ENCODE measurements at places on chromosomes 1 and 21.

DNA sequence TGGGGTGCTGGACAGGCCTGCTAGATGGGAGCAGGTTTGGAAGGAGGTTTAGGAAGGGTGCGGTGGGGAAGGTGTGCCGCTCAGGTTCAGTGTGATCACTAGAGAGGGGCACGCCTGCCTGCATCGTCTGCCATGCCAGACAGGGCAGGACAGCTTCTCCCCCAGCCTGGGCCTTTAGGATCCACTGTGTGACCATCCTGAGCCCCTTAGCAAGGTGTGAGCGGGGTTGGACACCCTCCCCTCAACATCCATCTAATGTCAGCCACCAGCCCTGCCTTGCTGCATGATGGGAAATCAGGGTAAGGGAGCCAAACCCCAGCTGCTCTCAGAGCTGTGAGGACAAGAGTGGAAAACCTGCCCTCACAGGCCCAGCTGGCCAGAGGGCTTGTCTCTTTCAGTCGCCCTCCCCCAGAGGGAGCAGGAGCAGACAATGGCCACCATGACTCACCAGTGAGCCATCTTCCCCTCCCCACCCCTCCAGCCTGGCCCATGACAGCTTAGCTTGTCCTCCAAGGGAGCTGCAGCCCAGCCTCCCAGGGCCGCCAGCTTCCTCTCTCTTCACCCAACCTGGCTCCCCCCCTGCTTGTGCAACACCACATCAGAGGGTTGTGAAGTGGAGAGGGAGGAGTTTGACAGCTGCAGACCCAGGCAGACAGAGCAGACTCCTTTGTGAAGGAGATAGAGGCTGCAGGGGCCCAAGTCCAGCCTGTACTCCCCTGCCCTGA lies 37.0 kb downstream of the NUAK2 start:
- peak; percentile 95 for DNase-seq

- DNase-seq = no peak
These were observed 36.2 kb downstream of the SGIP1 start for GRCh38 chr1:66570196-66570595.

GRCh38 chr1:93566227-93566626 lies 115.4 kb downstream of the BCAR3 start:
- DNase-seq = no peak

- no peak for DNase-seq
These were observed 25.7 kb upstream of the LDLRAP1 start for GRCh38 chr1:25517476-25518394.

GRCh38 chr1:10764296-10764798 lies 32.1 kb downstream of the CASZ1 start:
- DNase-seq = no peak

GRCh38 chr1:149936170-149936991 lies at the start of gene MTMR11:
MTMR11 (minus strand) TSS chr1:149936879; CDS start chr1:149936647, 232 bp downstream.
- DNase-seq = peak; percentile 50

GRCh38 chr1:225409051-225409450 lies 18.8 kb downstream of the LBR start:
- DNase-seq = no peak

- DNase-seq = no peak
These were observed 44.6 kb upstream of the TMEM125 start for GRCh38 chr1:43225168-43225567.

GRCh38 chr1:206982216-206982615 lies 12.0 kb upstream of the FCAMR start:
- DNase-seq = peak; percentile 35

GRCh38 chr1:171152549-171152948 lies 32.6 kb upstream of the FMO2 start:
- DNase-seq = no peak

DNA sequence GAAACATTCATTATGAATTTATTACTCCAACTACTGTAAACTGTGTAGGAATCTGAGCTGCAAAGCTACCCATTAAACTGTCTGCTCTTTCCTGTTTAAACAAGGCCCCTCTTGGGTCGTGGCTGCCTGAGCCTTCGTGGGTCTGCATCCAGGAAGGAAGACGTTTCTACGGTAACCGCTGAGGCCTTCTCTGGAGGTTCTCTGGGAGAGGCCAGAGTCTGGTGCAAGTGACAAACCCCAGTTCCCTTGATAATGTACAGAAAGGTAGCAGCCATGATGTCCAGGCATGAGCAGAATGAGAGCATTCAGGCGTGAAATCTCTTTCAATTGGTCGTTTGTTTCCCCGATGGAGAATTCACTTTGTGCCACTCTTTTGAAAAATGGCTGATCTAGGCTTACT lies 350.2 kb downstream of the PLPP3 start:
- no peak for DNase-seq

- DNase-seq = no peak
These were observed 5.4 kb downstream of the VPS45 start for GRCh38 chr1:150072959-150073358.

DNA sequence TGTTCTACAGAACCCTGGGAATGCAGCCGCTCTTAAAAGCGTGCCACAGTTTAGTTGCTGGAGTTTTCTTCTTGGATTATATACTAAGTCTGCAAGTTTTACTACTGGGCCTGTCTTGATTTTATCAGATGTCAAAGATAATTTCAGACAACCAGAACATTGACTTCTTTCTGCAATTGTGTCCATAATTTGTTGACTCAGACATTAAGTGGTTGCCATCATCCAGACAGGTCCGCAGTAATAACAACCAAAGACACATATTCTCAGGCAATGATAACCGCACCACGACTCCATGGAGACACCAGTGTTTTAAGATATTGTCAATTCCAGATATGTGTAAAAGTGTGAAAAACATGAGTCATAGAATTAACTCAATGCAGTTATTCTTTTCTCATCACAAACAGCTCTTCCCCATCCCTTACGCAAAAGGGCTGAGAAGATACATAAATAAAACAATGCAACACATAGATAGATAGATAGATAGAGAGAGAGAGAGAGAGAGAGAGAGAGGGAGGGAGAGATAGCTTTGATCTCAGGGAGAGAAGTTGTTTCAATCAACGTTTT lies 90.4 kb upstream of the FMN2 start:
- DNase-seq = no peak

GRCh38 chr1:12339811-12340543 lies 110.1 kb downstream of the VPS13D start:
- DNase-seq = no peak

GRCh38 chr1:95547005-95547404 lies 313.0 kb downstream of the RWDD3 start:
- DNase-seq = no peak

DNA sequence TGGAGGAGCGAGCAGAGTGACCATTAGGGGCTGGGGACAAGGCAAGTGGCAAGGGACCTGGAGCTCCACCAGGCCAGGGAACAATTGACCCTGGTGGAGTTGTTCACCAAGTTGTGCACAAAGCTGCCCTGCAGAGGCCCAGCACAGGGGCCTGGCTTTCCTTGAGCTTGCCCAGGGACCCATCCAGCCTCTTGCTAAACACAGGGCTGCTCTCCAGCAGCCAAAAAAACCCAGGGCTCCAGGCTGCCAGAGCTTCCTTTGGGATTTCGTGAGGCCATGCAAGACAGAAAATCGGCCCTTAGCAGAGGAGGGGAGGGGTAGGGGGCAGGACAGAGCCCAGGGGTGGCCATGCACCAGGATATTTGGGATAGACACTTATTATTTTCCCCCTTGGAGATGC lies 32.6 kb downstream of the LRP8 start:
- DNase-seq = no peak

DNA sequence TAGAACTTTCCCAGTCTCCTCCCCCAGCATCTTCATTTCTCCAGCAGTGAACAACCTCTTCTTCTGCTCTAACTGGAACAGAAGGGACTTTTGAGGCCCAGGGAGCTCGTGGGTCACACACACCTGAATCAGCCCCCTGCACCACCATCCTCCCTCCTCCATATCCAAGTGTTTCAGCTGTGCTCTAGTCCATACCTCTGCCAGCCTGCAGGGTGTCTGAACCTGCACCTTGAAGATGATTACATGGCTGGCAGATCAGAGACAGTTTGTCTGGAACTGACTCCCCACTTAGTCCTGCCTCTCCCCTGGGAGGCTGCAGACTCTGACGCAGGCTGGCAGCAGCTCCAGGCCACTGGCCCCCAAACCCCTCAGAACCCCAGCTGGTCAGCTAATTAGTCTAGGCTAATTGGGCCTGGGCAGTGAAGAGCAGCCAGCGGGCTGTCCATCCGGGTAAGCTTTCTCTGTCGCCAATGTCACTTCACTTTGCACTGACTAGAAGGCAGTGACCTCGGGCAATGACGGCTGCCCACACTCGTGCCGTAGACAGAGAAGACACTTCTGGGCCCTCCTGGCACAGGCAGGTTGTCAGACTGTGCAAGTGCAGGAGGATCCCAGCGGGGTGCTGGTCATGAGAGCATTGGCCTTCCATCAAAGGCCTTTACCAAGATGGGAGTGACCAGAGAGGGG lies 12.2 kb downstream of the CAMK1G start:
- DNase-seq = no peak

GRCh38 chr21:28272272-28272992 lies 720.2 kb downstream of the LTN1 start:
- no peak for DNase-seq

DNA sequence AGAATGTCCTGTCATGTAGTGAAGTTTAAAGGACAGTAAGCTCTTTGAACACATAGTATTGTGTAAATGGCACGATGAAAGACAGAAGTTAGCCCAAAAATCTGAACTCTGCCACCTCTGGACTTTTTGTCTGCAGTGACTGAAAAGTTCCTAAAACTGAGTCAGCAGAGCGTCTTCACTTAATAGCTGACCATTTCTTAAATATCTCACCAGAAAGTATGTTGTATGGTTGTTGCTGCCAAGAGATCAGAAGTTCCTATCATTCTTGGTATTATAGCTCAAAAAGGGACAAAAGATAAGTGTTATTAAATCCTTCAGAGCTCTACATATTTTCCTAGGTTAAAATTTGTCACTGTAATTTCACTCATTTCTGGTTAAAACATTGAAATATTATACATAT lies 1003.0 kb downstream of the TTLL7 start:
- no peak for DNase-seq

DNA sequence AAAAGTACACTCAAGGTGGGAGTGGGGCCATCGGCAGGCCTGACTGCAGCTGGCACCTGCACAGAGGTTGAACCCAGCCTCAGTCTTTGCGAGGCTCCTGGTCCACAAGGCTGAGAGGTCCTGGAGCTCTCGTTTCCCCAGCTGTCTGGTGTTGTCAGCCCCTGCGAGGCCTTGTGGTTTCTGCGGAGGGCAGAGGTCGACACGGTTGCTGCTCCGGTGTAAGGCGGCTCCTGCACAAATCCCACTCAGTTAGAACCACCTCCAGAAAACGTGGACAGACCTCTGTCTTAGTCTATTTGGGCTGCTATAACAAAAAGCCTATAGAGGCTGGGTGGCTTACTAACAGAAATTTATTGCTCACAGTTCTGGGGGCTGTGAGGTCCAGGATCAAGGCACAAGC lies 5.8 kb downstream of the KIAA1614 start:
- no peak for DNase-seq

DNA sequence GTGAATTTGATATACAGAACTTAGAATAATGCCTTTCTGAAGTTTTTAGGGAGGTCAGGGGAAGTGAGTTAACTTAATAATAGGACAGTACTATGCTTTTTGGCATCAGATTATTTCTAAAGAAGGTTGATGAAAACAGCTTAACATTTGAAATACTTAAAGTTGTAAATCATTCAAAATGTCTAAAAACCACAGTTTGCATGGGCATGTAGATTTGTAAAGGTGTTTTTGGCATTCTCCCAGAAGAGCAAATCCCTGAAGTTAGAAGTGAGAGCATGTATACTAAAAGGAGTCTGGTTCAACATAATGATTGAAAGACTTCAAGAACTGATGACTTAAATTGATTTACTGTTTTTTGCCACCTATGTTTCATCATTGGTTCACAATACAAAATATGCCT lies 6.7 kb downstream of the DR1 start:
- no peak for DNase-seq

DNA sequence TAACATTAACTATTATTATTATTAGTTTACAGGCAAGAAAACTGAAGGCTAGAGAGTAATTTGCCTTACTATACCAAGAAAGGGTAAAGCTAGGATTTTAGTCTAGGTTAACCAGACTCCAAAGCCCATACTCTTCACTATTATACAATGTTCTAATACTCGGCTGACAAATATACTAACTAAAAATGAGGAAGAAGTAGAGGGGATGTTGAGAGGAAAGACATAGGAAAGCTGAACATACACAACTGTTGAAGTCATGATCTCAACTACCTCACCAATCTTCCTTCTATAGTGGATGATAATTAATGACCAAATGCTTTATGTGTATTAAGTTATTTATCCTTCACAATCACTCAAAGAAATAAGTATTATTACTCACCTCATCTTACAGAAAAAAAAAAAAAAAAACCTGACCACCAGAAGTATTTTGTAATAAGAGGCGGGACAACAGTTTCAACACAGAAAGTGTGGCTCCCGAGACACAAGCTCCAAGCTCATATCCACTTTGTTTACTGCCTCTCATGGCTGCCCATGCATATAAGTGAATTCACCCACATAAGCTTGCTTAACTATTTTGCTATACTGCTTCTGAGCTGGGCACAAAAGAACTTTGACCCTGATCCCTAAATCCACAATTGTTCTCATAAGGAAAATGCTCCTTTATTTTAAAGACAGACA lies 78.0 kb downstream of the USP1 start:
- no peak for DNase-seq
